ENCODE measurements at places on chromosomes 3 and 15. TPM values are rescaled to one million over a fixed set of nuclear protein-coding genes. Genes with fewer than 3 reads are reported as not detected.

PLCB2 gene
- 145 TPM for total RNA-seq

AEN gene
- 112 TPM for total RNA-seq

TMIE gene
- not detected for total RNA-seq

LRRC2 gene
- not detected for total RNA-seq

ATOSA gene
- 5.8 TPM for total RNA-seq

EFHB gene
- not detected for total RNA-seq

TMC3 gene
- total RNA-seq = not detected

CALML4 gene
- total RNA-seq = 2.4 TPM

ITIH3 gene
- total RNA-seq = not detected

CDCP1 gene
- not detected for total RNA-seq

TRAIP gene
- 20.4 TPM for total RNA-seq

ZNF445 gene
- total RNA-seq = 6.9 TPM

ITGA11 gene
- 11.6 TPM for total RNA-seq

Measured in G401 (cell line).